Activated naive CD8-positive, alpha-beta T cell treated with anti-CD3 and anti-CD28 coated beads, Interleukin-2, amount 50 U/mL, for 24 hours (primary cell): ENCODE measurements at places on chromosomes 2 and 18.

DNA sequence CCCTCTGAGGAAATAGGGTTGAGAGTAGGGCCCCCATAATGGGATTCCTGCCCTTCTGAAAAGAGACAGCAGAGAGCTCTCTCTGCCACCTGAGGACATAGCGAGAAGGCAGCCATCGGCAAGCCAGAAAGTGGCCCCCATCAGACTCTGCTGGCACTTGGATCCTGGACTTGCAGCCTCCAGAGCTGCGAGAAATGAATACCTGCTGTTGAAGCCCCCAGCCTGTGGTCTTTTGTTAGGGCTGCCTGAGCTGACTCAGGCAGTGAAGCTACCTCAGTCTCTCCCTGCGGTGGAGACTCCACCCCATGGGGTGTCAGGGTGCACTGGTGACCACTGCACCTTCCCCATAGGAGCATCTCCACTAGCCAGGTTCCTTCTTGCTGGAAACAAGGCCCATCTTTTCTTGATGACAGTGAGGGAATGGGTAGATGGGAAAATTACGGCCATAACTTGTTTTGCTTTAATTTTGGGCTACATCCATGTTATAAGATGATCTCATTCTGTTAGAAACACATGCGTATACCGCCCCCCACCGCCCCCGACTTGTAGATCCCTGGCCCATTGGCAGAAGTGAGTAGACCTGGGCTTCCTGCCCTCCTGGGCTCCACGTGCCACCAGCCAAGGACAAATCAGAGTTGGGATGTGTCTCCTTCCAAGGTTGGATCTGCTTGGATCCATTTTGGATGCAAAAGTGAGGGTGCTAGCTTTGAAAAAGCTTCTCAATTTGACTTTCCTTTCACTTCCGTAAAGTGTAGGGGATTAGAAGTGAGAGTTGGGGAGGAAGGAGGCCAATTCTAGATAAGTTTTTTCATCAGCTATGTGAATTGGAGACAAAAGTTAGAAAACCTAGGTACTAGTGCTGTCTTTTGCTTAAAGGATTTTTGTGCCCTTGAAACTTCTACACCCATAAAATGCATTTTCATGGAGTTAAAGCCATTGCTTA is 42.9 kb downstream of the NCK2 start:
- DNase-seq, result peak; percentile 69

GRCh38 chr2:54559006-54559445 is 102.9 kb downstream of the SPTBN1 start:
- DNase-seq, result no peak

- no peak for DNase-seq
These were observed 169.3 kb downstream of the SETBP1 start for GRCh38 chr18:44850001-44850400.

- no peak for DNase-seq
These were observed 48.4 kb upstream of the NEMP2 start for GRCh38 chr2:190582736-190583506.

- DNase-seq, result no peak
These were observed 13.5 kb downstream of the AGFG1 start for GRCh38 chr2:227485429-227485828.

DNA sequence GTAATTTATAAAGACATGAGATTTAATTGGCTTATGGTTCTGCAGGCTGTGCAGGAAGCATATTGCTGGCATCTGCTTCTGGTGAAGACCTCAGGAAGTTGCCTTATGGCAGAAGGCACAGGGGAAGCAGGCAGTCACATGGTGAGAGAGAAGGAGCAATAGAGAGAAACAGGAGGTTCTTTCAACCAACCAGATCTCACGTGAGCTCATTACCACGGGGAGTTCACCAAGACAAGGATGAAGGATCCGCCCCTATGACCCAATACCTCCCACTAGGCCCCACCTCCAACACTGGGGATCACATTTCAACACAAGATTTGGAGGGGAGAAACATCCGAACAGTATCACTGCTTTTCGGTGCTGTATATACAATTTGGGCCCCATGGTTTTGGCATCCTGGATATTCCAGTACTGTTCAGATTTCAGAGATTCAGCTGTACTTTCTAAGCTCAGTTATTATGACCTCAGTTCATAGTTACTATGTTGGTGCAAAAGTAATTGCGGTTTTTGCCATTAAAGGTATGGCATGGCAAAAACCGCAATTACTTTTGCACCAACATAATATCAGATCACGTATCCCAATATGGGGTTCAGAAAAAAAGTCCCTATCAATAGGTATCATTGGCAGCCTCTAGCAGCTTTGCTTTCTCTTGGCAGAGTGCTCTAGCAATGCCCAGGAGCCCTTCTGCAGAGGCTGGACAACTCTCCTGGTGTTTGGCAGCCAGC is 189.6 kb upstream of the SIX3 start:
- DNase-seq, result no peak

DNA sequence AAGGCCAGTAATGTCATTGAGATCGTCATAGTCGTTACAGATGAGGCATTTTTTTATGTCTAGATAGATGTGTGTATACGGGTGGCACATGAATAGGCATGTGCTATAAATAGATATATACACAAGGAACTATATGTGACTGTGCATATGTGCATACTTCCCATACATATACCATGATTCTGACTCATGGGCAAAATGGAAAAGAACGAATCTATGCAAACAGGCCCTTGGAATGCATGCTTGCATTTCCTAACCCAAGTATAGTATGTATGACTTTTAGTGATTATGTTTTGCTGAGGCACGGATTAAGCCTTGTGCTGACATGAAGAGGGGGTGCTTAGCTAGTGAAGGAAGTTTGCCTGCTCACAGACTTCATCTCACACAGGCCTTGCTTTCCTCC is 111.7 kb downstream of the BCL11A start:
- no peak for DNase-seq

- DNase-seq, result no peak
These were observed 350.2 kb downstream of the ZNF516 start for GRCh38 chr18:76144844-76145243.

GRCh38 chr2:86107031-86107430 is 996 bp downstream of the PTCD3 start:
- no peak for DNase-seq

DNA sequence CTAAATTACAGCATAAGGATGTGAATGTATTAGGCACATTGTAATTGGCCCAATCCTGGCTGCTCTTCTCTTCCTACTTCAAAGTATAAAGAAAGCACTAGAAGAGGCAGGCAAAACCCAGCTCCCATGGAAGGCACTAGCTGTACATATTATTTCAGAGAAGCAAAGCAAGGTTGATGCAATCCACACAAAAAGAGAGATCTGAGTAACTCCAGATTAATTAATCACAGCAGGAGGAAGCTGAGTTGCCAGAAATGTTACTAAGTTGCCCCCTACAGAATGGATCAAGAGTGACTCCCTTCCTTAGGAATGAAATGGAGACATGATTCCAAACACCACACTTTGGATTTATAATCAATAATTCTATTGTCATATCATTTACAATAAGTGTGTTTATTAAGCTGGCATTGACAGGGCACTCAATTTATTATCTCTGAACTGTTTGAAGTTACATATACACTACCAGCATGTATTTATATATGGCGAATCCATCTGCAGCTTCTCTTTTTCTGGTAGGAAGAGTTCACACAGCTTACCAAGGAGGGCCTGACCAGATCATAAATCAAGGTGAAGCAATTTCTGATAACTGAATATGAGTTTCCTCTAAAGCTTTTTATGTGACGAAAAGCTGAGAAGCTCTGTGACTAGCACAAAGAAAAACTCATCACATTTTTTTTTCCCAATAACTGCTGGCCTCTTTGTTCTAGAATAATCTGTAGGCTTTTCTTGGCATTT is 393.1 kb upstream of the LYPD1 start:
- no peak for DNase-seq

- DNase-seq, result no peak
These were observed 595.8 kb downstream of the STK39 start for GRCh38 chr2:167651406-167652151.

GRCh38 chr2:230205721-230206120 is 14.1 kb downstream of the SP110 start:
- DNase-seq, result no peak

DNA sequence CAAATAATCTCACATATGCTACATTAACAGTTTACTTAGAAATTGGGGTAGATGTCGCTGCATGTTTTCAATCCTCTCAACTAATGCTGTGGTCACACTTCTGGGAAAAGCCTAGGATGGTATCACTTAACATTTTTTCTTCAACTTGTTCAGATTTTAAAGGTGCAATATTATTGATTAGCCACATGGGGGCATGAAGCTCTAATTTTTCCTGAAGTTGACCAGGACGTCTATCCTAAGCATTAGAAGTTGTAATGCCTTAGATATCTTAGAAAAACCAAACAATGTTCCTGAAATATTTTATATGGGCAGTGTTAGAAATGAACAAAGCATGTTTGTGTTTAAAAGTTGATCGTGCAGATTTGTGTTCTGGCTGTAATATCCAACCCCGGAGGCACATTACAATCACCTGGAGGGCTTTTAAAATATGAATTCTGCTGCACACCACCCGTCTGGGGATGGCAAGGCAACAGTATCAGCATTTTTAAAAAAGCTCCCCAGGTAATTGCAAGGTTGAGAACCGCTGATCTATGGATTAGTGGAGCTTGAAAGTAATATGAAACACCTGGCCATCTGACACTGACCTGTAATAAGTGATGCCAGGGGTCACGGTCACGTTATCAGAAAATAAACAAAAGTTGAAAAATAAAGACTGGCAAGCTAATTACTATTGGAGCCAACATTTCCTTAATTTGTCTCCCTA is 100.5 kb upstream of the LMAN1 start:
- DNase-seq, result no peak

DNA sequence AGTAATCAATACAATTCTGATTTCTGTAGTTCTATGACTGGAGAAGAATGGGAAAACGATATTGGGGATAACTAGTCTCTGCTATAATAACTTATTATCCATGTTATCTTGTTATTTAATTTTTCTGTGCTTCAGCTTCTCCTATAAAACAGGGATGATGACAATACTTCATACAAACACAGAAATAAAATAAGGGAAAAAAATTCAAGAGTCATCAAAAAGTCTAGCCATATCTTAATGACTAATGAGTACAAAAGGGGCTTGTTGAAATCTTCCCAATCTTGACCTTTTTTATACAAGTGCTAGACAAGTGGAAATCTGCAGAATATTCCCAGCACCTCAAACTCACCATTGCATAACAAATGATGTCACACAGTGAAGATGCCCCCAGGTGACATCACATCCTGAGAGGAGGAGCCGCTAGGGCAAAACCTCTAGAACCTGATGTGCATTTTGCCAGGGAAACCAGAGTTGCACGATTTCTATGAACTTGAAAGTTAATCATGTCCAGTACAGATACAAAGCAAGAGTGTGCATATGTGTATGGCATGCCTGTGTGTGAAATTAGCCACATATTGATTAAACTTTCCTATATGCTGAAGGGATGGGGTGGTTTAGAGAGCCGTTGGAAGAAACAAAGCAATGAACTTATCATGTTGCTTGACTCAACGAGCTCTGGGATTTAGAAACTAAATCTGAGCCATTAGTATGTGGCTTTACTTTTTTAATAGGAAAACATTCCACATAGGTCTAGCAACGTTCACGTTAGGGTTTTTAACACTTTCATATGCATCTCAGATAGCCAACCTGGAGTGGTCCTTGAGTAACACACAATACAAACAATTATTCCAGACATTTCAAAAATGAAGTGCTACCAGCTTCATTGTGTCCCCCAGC is 278.9 kb downstream of the SLC4A3 start:
- DNase-seq, result no peak

GRCh38 chr2:220930271-220931076 is 641.6 kb downstream of the EPHA4 start:
- DNase-seq, result no peak

DNA sequence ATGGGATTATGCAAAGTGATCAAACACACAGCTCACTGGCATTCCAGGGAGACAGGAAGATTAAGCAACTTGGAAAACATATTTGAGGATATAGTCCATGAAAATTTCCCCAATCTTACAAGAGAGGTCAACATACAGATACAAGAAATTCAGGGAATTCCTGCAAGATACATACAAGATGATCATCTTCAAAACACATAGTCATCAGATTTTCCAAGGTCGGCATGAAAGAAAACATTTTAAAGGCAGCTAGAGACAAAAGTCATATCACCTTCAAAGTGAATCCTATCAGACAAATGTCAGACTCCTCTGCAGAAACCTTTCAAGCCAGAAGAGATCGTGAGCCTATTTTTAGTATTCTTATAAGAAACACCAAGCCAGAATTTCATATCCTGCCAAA is 1188.5 kb downstream of the LRP1B start:
- no peak for DNase-seq

DNA sequence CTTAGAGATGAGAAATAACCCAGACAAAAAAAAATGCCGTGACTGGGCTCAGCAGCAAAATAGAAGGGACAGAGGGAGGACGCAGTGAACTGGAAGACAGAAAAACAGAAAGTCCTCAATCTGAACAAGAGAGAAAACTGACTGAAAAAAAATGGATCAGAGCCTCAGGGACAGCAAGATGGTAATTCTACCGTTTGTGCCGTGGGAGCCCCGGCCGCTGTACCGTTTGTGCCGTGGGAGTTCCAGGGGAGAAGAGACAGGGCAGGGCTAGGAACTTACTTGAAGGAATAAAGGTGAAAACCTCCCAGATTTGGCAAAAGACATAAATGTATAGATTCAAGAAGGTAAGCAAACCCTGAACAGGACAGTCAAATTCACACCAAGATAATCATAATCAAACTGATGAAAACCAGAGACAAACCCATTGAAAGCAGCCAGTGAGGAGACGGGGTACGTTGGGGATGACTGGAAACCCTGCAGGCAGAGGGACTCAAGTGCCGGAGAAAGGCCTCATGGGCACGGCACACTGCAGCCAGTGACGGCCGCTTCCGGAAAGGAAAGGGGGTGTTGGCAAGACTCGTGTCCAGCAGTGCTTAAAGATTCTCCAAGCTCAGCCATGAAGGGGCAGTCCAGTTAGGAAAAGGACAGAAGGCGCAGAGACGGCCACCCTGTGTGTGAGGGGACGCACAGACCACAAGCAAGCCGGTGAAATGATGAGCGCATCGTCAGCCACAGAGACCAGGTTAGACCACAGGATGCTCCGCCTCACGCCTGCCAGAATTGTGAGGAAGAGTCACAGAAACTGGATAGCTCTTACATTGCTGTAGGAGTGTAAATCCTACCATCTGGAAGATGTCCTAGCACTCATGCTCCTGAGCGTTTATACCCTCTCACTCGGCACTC is 40.0 kb upstream of the NFATC1 start:
- no peak for DNase-seq
